Ovary (tissue), 10 donors: ENCODE measurements at places on chromosomes 11 and 22. TPM values are rescaled to one million over a fixed set of nuclear protein-coding genes. Genes with fewer than 3 reads are reported as not detected.

The KRTAP5-1 gene
- total RNA-seq = not detected

The MYBPC3 gene
- 0.32 TPM for total RNA-seq

The B4GALNT4 gene
- total RNA-seq = 52.5 TPM

The NXPE4 gene
- total RNA-seq = not detected

The MB gene
- 2.0 TPM for total RNA-seq

The HPS5 gene
- total RNA-seq = 18.5 TPM

The MAPK1 gene
- total RNA-seq = 98.1 TPM

The C22orf15 gene
- 6.5 TPM for total RNA-seq

The NPTXR gene
- 14.9 TPM for total RNA-seq

The BEST1 gene
- total RNA-seq = 4.2 TPM

The GRAMD1B gene
- total RNA-seq = 25.4 TPM

The SERPING1 gene
- total RNA-seq = 883 TPM

The INPP5J gene
- total RNA-seq = 0.63 TPM

The FJX1 gene
- total RNA-seq = 6.4 TPM

The CSNK2A3 gene
- total RNA-seq = 0.71 TPM

The KCNJ1 gene
- not detected for total RNA-seq

The KCNK7 gene
- 1.6 TPM for total RNA-seq

The CLTCL1 gene
- total RNA-seq = 3.5 TPM

The MFNG gene
- total RNA-seq = 11.1 TPM

The PIWIL4 gene
- total RNA-seq = 3.7 TPM

The ACRV1 gene
- not detected for total RNA-seq

The DDIAS gene
- 0.52 TPM for total RNA-seq

The CRYAB gene
- total RNA-seq = 22.7 TPM

The TIGD3 gene
- 0.33 TPM for total RNA-seq

The OVOL1 gene
- 0.31 TPM for total RNA-seq

The RAB36 gene
- 3.9 TPM for total RNA-seq

The OR52M1 gene
- total RNA-seq = not detected

The KCNK4 gene
- total RNA-seq = not detected

The MUC5AC gene
- not detected for total RNA-seq

The TRIM48 gene
- total RNA-seq = not detected

The ANGPTL5 gene
- total RNA-seq = 6.9 TPM

The TBCEL gene
- total RNA-seq = 45.8 TPM

The OR52E8 gene
- not detected for total RNA-seq

The MEI1 gene
- 1.3 TPM for total RNA-seq

The PRG2 gene
- total RNA-seq = not detected

The OR51B5 gene
- total RNA-seq = 1.5 TPM

The MS4A6A gene
- 38.7 TPM for total RNA-seq

The C11orf87 gene
- total RNA-seq = not detected

The TRIM51 gene
- not detected for total RNA-seq

The APOL5 gene
- not detected for total RNA-seq

The BBOX1 gene
- 0.25 TPM for total RNA-seq

The NCR3LG1 gene
- 3.5 TPM for total RNA-seq

The SLC7A4 gene
- 0.79 TPM for total RNA-seq

The ATG2A gene
- total RNA-seq = 25.6 TPM

The ISX gene
- not detected for total RNA-seq

The GAS2L1 gene
- 18.6 TPM for total RNA-seq

The POU2AF2 gene
- total RNA-seq = 1.8 TPM

The DBX1 gene
- not detected for total RNA-seq

The CASP1 gene
- 4.2 TPM for total RNA-seq

The OR4C11 gene
- not detected for total RNA-seq

The RASD2 gene
- 0.24 TPM for total RNA-seq
